Left lung (tissue), 14 donors: ENCODE measurements at places on chromosomes 6 and 20. TPM values are rescaled to one million over a fixed set of nuclear protein-coding genes. Genes with fewer than 3 reads are reported as not detected.
A peak's percentile ranks its signal among the peaks of the same experiment; 100 is the strongest.

- no peak overlapping the region for H3K27ac ChIP-seq
- H3K36me3 ChIP-seq, result no peaks in the 10 kb centered on the region
- H3K4me1 ChIP-seq, result no peaks in the 10 kb centered on the region
These were observed 219.8 kb upstream of the ARID1B start for GRCh38 chr6:156557251-156557910.

DNA sequence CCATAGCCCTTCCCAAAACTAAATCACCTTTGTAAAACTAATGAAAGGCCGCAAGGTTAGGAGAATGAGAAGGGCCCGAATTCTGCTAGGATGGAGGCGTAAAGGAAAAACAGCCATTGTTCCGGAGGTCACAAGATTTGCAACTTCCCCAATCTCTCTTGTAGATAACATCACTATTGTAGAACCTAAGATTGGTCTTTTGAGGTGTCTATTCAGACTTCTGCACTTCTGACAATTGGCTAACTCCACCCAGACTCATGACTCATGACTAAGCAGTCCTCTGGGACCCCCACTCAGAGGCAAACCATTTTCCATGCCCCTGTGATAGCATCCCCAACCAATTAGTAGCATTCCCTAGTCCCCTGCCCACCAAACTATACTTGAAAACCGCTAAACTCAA lies 210.5 kb upstream of the SHLD1 start:
- H3K27me3 ChIP-seq, result no peaks in the 10 kb centered on the region
- no peak for DNase-seq
- H3K36me3 ChIP-seq, result no peaks in the 10 kb centered on the region
- no peak overlapping the region for H3K27ac ChIP-seq
- no peak overlapping the region for H3K4me3 ChIP-seq

DNA sequence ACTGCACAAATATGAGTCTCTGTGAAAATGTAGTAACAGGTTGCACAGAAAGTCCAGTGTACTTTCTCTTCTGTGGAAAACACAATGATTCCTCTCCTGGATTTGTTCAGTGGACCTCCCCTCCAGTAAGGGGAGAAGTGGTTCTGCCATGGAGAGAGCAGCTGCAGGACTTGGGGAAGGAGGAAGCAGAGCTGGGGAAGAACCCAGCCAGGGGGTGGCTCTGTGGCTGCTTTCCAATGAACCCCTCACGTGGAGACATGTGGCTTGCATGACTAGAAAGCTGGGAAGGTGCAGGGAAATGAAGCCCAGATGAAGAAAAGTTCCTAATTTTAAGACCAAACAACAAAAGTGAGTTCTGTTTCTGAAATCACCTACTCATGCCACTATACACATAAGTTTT lies 31.9 kb downstream of the HMGN3 start:
- no peak overlapping the region for H3K4me3 ChIP-seq
- no peak for DNase-seq

DNA sequence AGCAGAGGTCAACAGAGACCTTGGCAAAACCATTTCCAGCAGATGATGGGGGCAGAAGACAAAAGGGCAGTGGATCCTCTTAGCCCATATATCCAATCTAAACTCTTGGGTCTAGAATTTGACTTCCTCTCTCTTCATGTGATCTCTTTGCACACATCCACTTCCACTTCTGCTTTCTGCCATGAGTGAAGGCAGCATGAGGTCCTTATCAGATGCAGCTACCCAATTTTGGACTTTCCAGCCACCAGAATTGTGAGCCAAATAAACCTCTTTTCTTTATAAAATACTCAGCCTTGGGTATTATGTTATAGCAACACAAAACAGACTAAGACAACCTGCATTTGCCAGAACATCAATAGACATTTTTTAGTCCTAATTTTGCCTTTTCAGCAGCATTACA lies 191.6 kb downstream of the ADAT2 start:
- H3K27me3 ChIP-seq, result no peaks in the 10 kb centered on the region
- H3K27ac ChIP-seq, result no peak overlapping the region
- DNase-seq, result no peak
- H3K36me3 ChIP-seq, result no peaks in the 10 kb centered on the region
- H3K4me3 ChIP-seq, result no peak overlapping the region

DNA sequence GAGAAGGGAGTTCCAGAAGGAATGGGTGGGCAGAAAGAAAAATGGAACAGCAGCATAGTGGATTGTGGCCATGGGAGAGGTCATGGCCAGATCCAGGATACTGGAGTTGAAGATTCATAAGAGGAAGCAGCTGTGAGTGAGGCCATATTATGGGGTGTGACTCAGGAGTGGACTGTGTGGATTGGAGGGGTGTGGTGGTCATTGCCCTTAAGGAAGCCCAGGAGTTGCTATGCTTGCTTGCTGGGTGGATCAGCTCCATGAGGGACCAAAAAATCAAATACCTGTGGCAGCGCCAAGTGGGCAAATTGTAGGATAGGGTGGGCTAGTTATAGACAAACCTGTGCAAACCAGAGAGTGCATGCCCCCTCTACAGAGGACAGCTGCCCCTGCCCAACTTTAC lies 18.3 kb downstream of the LRRC1 start:
- no peak overlapping the region for H3K4me3 ChIP-seq
- DNase-seq, result no peak
- H3K27me3 ChIP-seq, result no peaks in the 10 kb centered on the region
- H3K27ac ChIP-seq, result no peak overlapping the region
- H3K4me1 ChIP-seq, result no peaks in the 10 kb centered on the region

DNA sequence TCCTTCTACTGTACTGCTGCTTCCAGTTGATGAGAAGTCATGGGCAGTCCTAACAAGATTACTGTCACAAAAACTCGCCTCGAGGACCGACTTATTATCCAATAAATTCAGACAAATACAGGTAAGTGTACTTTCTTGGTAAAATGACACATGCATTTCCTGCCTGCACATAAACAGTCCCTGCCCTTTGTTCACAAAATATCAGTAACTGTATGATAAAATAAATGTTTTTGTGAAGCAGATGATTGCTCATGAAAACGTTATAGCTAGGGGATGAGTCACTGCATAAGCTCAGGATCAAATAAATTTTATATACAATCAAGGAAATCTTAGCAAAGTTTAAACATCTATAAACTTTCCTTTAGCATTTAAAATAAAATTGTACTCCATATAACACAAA lies 164.5 kb upstream of the RIPOR2 start:
- DNase-seq, result no peak
- H3K4me1 ChIP-seq, result no peaks in the 10 kb centered on the region
- no peak overlapping the region for H3K27ac ChIP-seq
- no peak overlapping the region for H3K4me3 ChIP-seq
- no peaks in the 10 kb centered on the region for H3K27me3 ChIP-seq

GRCh38 chr6:156992020-156992804 lies 215.0 kb downstream of the ARID1B start:
- no peaks in the 10 kb centered on the region for H3K27me3 ChIP-seq
- DNase-seq, result no peak
- H3K36me3 ChIP-seq, result no peaks in the 10 kb centered on the region
- no peak overlapping the region for H3K4me3 ChIP-seq
- H3K4me1 ChIP-seq, result no peaks in the 10 kb centered on the region
- no peak overlapping the region for H3K27ac ChIP-seq

DNA sequence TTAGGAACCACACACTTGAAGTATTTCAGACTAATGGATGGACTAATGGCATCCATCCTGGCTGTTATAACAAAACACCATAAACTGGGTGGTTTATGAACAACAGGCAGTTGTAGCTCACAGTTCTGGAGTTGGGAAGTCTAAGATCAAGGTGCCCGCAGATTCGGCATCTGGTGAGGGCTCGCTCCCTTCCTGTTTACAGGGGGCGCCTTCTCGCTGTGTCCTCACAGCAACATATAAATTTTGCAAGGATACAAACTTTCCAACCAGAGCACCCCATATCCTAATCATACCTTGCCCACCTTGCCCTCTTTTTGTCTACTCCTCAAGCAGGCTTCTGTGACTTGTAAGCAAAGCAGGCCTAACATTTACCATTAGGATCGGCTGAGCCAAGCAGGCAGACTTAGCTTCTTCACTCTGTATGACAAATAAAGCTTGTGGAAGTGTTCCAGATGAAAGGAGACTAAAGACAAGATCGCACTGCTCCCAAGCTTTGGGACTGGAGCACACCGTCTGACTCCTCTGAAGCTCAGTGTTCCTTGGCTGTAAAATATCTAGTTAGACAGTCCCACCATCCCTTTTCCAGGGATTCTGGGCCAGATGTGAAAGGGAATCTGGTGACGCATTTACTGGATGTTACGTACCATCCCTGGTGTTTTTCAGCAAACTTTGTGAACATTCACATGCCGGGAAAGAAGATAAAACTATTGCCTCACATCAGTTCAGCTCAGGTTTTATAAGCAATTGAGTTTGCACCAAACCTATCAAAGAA lies 34.9 kb downstream of the GFOD1 start:
- no peaks in the 10 kb centered on the region for H3K27me3 ChIP-seq
- H3K4me3 ChIP-seq, result no peak overlapping the region
- H3K36me3 ChIP-seq, result no peaks in the 10 kb centered on the region
- H3K4me1 ChIP-seq, result peaks cover 60% of the 10 kb centered on the region

- H3K36me3 ChIP-seq, result no peaks in the 10 kb centered on the region
- H3K4me3 ChIP-seq, result no peak overlapping the region
- H3K4me1 ChIP-seq, result no peaks in the 10 kb centered on the region
These were observed 672.2 kb downstream of the EPM2A start for GRCh38 chr6:145063091-145063490.

DNA sequence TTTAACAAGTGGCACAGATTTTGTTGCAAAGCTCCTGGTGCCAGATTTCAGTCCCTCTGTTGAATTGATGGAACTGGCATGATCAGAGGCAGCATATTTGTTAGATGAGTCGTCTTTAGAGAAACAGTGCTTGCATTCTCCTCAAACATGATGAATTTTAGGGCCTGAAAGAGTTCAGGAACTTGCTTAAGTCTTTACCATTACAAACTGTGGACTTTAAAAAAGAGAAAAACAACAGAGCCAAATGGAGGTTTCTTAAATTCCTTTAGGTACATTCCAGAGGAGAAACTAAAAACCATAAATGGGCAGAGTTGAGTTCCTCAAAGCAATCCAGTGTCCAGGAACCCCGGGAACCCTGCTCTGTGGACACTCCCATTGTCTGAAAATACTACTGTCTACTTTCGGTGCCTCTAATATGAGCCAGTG lies 2.5 kb downstream of the GTF2H5 start:
- peak overlapping the region; percentile 10 for H3K27ac ChIP-seq
- H3K36me3 ChIP-seq, result no peaks in the 10 kb centered on the region
- no peak overlapping the region for H3K4me3 ChIP-seq
- no peaks in the 10 kb centered on the region for H3K27me3 ChIP-seq
- H3K4me1 ChIP-seq, result peaks cover 16% of the 10 kb centered on the region

DNA sequence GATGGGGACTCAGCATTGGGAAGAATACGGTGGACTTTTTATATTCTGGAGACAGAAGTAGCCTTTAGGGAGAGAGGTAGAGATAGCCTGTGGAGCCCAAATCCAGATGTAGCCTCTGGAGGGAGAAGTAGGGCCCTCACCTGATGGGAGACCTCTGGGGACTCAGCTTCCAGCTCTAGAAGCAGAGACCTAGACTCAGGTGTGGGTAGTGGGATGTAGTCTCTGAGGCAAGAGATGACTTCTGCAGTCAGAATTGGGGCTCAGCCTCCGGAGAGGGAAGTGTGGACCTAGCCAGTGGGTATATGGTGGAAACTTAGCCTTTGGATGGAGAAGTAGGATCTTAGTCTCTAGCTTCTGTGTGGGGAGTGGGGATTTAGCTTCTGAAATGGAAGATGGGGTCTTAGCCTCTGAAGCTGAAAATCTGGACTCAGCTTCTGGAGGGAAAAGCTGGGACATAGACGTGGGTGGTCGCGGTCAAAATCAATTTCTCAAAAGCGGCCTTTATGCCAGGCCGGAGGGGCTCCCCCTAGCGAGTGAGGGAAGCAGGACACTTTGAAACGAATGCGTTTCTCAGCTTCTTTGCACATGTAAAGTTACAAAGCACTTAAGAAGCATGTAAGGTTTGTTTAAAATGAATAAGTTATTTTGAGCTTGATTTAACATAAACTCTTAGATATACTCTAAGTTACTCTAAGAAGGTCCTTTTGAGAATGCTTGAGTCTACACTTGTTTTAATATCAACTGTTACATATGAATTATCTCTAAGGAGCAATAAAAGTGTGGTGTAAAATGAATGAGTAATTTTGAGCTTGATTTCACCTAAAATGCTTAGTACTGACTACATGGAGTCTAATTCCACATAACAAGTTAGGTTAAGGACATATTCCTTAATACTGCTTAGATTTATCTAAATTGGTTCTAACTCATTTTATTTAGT lies 12.9 kb upstream of the ZNF343 start:
- DNase-seq, result no peak
- no peaks in the 10 kb centered on the region for H3K36me3 ChIP-seq
- H3K27me3 ChIP-seq, result no peaks in the 10 kb centered on the region
- peaks cover 24% of the 10 kb centered on the region for H3K4me1 ChIP-seq

DNA sequence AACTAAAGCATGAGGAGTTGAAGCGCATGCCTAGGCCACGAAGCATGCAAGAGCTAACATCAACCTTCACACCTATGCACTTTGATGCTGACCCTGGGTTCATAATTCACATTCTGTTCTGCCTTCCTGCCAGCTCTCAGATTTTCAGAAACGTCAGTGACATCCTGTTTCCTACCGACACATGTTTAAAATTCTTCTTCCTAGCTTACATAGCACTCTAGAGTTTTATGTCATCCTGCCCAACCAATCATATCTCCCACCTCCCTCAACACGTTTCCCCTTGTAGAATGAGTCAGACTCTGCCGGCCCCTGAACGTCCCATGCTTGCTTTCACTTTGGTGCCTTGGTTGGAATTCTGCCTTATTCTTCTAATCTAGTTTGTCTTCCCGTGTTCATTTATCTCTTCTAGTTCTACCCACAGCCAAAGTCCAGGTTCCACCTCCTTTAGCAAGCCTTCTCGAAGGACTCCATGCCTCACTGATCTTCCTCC lies 97.2 kb upstream of the MAP7 start:
- DNase-seq, result no peak
- H3K4me1 ChIP-seq, result peaks cover 32% of the 10 kb centered on the region

GRCh38 chr20:49043000-49043399 lies 3.1 kb upstream of the CSE1L start:
- H3K27ac ChIP-seq, result no peak overlapping the region
- no peaks in the 10 kb centered on the region for H3K36me3 ChIP-seq
- DNase-seq, result no peak
- H3K27me3 ChIP-seq, result no peaks in the 10 kb centered on the region
- H3K4me1 ChIP-seq, result peaks cover 9% of the 10 kb centered on the region

Gene SLC4A11
- 3.5 TPM for total RNA-seq

Gene IDH3B
- total RNA-seq, result 51.7 TPM

Gene ZC2HC1B
- total RNA-seq, result not detected

Gene CCR6
- not detected for total RNA-seq

Gene RGS17
- total RNA-seq, result 0.15 TPM

Gene JPH2
- 7.4 TPM for total RNA-seq

Gene TGM3
- total RNA-seq, result not detected

Gene NMBR
- not detected for total RNA-seq

Gene COL19A1
- total RNA-seq, result 0.10 TPM
